Naive B cell (primary cell): ENCODE measurements at places on chromosomes 11 and 22. TPM values are rescaled to one million over a fixed set of nuclear protein-coding genes. Genes with fewer than 3 reads are reported as not detected.
A peak's percentile ranks its signal among the peaks of the same experiment; 100 is the strongest.

GRCh38 chr22:43479301-43479950, 67.6 kb downstream of the MPPED1 start:
- peaks cover 26% of the 10 kb centered on the region for H3K4me1 ChIP-seq
- H3K27ac ChIP-seq: no peak overlapping the region
- DNase-seq: no peak

DNA sequence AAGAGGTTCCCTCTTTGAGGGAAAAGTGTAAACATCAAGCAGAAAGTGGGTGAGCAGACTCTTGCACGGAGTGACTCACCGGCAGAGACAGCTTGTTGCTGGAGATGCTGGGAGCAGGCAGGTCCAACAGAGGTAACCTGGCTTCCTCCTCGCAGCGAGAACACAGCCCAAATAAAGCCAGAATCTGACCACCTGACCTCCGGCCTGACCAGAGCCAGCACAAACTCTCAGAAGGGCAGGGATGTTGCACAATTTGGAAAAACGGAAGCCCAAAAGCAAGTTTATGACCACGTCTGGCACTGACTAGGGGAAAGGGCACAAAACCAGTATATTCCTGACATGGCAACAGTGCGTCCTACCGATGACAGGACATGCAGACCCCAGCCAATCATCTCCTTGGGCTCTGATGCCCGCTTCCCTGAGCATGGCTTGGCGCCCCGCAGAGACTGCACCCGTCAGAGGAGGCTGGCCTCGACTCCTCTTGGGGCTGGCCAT, 5.4 kb downstream of the SMCO4 start:
- H3K27ac ChIP-seq: no peak overlapping the region
- peaks cover 7% of the 10 kb centered on the region for H3K27me3 ChIP-seq
- H3K36me3 ChIP-seq: no peaks in the 10 kb centered on the region
- no peak overlapping the region for H3K4me3 ChIP-seq
- DNase-seq: no peak
- H3K4me1 ChIP-seq: peaks cover 10% of the 10 kb centered on the region

GRCh38 chr11:65478388-65479183, 20.3 kb upstream of the MALAT1 start:
- H3K27ac ChIP-seq: no peak overlapping the region
- peaks cover 17% of the 10 kb centered on the region for H3K4me1 ChIP-seq
- DNase-seq: no peak

GRCh38 chr11:41954034-41954433, 494.6 kb upstream of the LRRC4C start:
- no peaks in the 10 kb centered on the region for H3K36me3 ChIP-seq
- no peaks in the 10 kb centered on the region for H3K4me1 ChIP-seq
- no peak for DNase-seq
- no peak overlapping the region for H3K27ac ChIP-seq

DNA sequence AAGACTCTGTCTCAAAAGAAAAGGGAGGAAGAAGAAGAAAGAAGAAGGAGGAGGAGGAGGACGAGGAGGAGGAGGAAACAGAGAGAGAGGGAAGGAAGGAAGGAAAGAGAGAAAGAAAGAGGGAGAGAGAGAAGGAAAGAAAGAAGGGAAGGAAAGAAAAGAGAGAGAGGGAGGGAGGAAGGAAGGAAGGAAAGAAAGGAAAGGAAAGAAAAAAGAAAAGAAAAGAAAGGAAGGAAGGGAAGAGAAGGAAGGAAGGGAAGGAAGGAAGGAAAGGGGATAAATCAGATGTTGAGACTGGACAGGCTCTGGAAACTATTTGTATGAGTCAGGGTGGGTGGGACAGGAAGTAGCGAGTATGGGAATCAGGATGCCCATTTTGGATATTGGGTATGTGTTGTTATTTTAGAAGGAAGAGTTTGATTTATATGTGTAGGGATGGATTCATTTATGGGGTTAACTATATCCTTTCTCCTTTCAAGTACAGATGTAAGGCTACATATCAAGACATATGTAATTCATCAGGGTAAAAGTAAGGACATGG, 6.0 kb upstream of the RPL3 start:
- H3K36me3 ChIP-seq: no peaks in the 10 kb centered on the region
- no peak for DNase-seq
- H3K27ac ChIP-seq: no peak overlapping the region
- H3K4me3 ChIP-seq: no peak overlapping the region
- peaks cover 3% of the 10 kb centered on the region for H3K27me3 ChIP-seq

GRCh38 chr22:50630376-50630775, 2.4 kb upstream of the ARSA start:
- H3K4me3 ChIP-seq: no peak overlapping the region
- peaks cover 18% of the 10 kb centered on the region for H3K4me1 ChIP-seq
- no peak for DNase-seq
- no peak overlapping the region for H3K27ac ChIP-seq

DNA sequence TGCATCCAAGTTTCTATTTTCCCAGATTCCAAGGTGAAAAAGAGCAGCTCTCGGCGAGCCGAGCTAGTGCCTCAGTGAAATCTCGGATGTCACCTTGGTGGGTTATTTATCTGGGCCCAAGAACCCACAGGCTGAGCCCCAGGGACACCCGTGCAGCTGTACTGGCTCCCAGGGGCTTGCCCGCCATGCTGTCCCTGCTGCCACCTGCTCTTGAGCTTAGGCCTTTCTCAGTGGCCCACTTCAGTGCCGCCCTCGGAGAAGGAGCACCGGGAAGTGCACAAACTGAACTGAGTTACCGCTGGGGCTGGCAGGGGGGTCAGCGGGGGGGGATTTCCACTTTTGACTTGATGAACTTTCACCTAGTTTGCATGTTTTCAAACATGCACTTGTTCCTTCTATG, 27.9 kb downstream of the CPT1A start:
- no peaks in the 10 kb centered on the region for H3K36me3 ChIP-seq
- H3K27me3 ChIP-seq: no peaks in the 10 kb centered on the region
- H3K4me1 ChIP-seq: peaks cover 47% of the 10 kb centered on the region
- peak; percentile 75 for DNase-seq

- H3K27me3 ChIP-seq: peaks cover 55% of the 10 kb centered on the region
- no peak for DNase-seq
- no peaks in the 10 kb centered on the region for H3K36me3 ChIP-seq
Measured at GRCh38 chr11:124943254-124943616, 7.4 kb upstream of the HEPACAM start.

- H3K27me3 ChIP-seq: no peaks in the 10 kb centered on the region
- H3K4me3 ChIP-seq: no peak overlapping the region
- no peak for DNase-seq
- no peak overlapping the region for H3K27ac ChIP-seq
- peaks cover 5% of the 10 kb centered on the region for H3K36me3 ChIP-seq
Measured at GRCh38 chr11:18580113-18580766, 8.3 kb downstream of the UEVLD start.

DNA sequence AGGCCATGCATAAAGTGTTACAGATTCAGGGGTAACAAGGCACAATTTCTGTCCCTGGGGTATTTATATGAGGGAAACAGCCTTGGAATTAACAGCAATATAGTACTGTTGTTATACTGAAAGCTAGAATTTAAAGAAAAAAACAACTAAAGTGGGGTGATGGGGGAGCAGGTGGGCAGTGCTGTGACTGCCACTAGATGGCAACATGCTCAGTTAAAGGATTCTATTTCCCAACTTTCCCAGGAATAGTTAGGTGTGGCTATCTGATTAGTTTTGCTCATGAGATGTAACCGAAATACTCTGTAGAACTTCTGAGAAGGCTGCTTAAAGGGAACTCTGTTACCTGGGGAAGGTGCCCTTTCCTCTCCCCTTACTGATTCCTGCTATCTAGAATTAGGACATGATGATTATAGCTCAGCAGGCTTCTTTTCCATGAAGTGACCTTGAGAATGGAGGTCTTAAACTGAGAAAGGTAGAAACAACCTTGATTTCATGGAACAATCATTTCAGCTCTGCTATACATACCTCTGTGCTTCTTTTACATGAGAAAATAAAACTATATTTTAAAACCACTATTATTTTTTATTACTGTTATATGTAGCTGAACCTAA, 102.6 kb downstream of the RELT start:
- peaks cover 5% of the 10 kb centered on the region for H3K4me1 ChIP-seq
- H3K36me3 ChIP-seq: peaks cover 15% of the 10 kb centered on the region
- DNase-seq: no peak
- no peak overlapping the region for H3K4me3 ChIP-seq

DNA sequence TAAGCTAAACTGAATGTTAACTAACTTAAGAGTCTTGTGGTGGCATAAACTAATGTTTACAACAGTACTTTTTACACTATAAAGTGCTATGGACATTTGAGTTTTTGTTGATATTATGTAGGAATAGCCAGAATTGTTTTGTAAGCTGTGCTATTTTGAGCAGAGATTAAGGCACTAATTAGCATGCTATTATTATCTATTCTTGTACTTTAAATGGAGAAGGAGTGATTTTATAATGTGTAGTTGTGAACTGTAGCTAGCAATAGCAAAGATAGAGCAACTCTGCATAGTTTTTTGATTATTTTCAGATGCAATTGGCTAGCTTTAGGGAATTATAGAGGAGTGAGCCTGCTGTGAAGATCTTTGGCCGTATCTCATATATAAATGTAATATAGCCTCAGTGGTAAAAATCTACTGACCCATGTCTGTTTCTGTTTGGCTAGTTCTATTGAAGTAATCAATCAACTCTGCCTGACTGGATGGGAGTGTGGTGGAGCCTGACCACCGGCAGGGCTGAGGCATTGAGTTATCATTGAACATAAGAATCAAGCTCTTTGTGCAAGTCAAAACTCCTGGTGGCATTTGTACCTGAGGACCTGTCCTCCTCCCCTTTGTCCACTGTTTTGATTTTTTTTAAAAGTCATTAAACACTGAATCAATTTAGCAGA, 34.3 kb downstream of the NCAM1 start:
- H3K36me3 ChIP-seq: no peaks in the 10 kb centered on the region
- peaks cover 8% of the 10 kb centered on the region for H3K27me3 ChIP-seq
- H3K4me1 ChIP-seq: no peaks in the 10 kb centered on the region
- H3K27ac ChIP-seq: no peak overlapping the region

DNA sequence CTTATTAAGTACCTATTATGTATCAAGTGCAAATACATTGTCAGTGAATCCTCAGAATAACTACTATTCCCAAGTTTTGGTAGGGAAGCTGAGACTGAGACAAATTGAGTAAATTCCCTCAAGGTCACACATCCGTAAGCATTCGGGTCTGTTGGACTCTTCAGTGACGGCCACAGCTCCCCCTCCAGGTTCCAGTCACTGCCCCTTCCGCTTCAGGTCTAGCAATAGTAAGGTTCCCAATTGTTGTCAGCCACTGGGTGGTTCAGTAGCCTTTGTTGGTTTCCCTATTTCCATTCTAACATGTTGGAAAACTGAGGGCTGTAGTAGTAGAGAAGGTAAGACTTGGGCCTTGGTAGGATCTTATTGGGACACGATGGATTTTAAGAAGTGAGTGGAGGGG, 54.9 kb upstream of the TNRC6B start:
- DNase-seq: no peak
- H3K27me3 ChIP-seq: no peaks in the 10 kb centered on the region
- peaks cover 15% of the 10 kb centered on the region for H3K36me3 ChIP-seq
- peaks cover 8% of the 10 kb centered on the region for H3K4me1 ChIP-seq
- H3K27ac ChIP-seq: no peak overlapping the region

DNA sequence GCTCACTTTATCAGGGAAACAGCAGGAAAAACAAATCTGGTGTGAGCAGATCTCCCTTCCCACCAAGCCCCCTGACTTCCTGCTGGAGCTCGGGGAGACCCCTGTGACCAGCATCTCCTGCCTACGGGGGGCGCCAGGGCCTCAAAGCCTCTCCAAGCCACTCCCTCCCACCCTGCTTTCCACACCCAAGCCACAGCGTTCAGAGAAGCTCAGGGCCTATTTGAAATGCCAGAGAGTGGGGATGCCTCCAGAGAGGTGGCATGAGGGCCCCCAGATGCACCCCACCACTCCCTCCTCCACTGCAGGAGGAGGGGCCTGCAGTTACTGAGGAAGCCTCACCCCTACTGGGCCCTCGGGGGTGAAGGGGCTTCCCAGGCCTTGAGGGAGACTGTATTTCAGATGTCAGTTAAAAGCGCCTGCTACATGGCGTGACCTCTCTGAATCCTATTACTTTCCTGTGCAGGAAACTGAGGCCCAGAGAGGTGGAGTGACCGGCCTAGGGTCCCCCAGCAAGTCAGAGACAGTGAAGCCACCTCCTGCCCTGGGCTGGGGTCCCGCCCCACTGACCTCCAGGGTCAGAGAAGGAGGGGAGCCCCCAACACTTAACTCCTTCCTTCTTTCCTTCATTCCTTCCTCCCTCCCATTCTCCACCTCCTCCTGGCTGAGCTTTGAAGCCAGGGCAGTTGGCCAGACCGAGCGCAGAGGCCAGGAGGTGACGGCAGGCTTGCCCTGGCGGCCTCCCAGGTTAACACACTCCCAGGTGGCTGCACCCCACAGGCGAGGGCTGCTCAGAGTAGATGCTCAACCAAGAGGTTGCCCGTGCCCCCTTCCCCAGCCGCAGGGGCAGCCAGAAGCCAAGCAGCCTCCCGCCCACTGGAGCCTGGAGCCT, 6.0 kb upstream of the CDKN1C start:
- no peak overlapping the region for H3K27ac ChIP-seq
- no peaks in the 10 kb centered on the region for H3K27me3 ChIP-seq
- DNase-seq: no peak
- H3K4me3 ChIP-seq: peak overlapping the region; percentile 67
- peaks cover 15% of the 10 kb centered on the region for H3K4me1 ChIP-seq

- H3K4me3 ChIP-seq: peak within 1 kb of the TSS; percentile 0
- H3K27me3 ChIP-seq: peaks cover 55% of the 10 kb centered on the region
- peaks cover 9% of the 10 kb centered on the region for H3K4me1 ChIP-seq
- no peak for DNase-seq
- H3K27ac ChIP-seq: no peak within 1 kb of the TSS
Measured at GRCh38 chr11:94400839-94401772, at the start of gene GPR83. Gene GPR83 (minus strand): TSS chr11:94401419. CDS start chr11:94401247, 172 bp downstream.

DNA sequence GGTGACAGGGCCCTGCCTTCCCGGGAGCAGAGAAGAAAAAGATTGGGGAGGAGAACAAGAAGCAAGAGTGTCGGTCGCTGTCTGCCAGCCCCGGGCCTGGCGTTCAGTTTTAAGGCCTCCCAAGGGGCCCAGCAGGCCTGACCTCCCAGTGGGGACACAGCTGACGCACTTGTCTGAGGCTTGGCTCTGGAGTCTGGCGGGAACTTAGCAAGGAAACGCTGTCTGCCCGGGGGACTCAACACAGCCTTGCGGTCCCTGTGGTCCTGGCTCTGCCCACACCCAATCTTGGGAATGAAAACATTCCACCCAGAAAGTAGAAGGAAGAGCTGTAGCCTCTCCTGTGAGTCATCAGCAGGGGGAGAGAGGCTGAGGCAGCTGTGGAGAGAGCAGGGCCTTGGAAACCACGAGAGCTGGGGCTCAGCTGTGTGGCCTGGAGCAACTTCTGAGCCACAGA, 54.4 kb downstream of the TRAF6 start:
- H3K27ac ChIP-seq: no peak overlapping the region
- no peaks in the 10 kb centered on the region for H3K36me3 ChIP-seq
- no peak overlapping the region for H3K4me3 ChIP-seq
- H3K4me1 ChIP-seq: peaks cover 8% of the 10 kb centered on the region
- no peaks in the 10 kb centered on the region for H3K27me3 ChIP-seq
- no peak for DNase-seq

The RTL10 gene
- polyA plus RNA-seq: 6.1 TPM

The HPX gene
- 0.95 TPM for polyA plus RNA-seq

The SAA2 gene
- polyA plus RNA-seq: not detected

The CASP5 gene
- not detected for polyA plus RNA-seq

The ZC3H12C gene
- not detected for polyA plus RNA-seq

The DTX4 gene
- polyA plus RNA-seq: 13.1 TPM

The FXYD6 gene
- polyA plus RNA-seq: not detected

The PARVA gene
- not detected for polyA plus RNA-seq

The MUC15 gene
- polyA plus RNA-seq: not detected
